Aortic smooth muscle cell (primary cell): ENCODE measurements at places on chromosomes 6 and 20. TPM values are rescaled to one million over a fixed set of nuclear protein-coding genes. Genes with fewer than 3 reads are reported as not detected.

ANGPT4 gene
- not detected in 2 replicates for total RNA-seq

ESR1 gene
- total RNA-seq, result 3.9 and 5.4 TPM in 2 replicates

HUS1B gene
- total RNA-seq, result 0.66 and 0.99 TPM in 2 replicates

NHLRC1 gene
- total RNA-seq, result 3.0 and 3.8 TPM in 2 replicates
